CD8-positive, alpha-beta memory T cell (primary cell): ENCODE measurements at places on chromosomes 2 and 18. TPM values are rescaled to one million over a fixed set of nuclear protein-coding genes. Genes with fewer than 3 reads are reported as not detected.

GLI2 gene
- not detected for total RNA-seq

- peak overlapping the region; percentile 74 for H3K27ac ChIP-seq
- peak; percentile 39 for DNase-seq
- peaks cover 76% of the 10 kb centered on the region for H3K4me1 ChIP-seq
- H3K4me3 ChIP-seq, result peak overlapping the region; percentile 9
- no peaks in the 10 kb centered on the region for H3K27me3 ChIP-seq
Observed at GRCh38 chr2:62304429-62305417, 108.8 kb downstream of the B3GNT2 start.

GRCh38 chr2:168566974-168567665, 111.0 kb downstream of the CERS6 start:
- no peaks in the 10 kb centered on the region for H3K27me3 ChIP-seq
- H3K4me3 ChIP-seq, result no peak overlapping the region
- no peak for DNase-seq

DNA sequence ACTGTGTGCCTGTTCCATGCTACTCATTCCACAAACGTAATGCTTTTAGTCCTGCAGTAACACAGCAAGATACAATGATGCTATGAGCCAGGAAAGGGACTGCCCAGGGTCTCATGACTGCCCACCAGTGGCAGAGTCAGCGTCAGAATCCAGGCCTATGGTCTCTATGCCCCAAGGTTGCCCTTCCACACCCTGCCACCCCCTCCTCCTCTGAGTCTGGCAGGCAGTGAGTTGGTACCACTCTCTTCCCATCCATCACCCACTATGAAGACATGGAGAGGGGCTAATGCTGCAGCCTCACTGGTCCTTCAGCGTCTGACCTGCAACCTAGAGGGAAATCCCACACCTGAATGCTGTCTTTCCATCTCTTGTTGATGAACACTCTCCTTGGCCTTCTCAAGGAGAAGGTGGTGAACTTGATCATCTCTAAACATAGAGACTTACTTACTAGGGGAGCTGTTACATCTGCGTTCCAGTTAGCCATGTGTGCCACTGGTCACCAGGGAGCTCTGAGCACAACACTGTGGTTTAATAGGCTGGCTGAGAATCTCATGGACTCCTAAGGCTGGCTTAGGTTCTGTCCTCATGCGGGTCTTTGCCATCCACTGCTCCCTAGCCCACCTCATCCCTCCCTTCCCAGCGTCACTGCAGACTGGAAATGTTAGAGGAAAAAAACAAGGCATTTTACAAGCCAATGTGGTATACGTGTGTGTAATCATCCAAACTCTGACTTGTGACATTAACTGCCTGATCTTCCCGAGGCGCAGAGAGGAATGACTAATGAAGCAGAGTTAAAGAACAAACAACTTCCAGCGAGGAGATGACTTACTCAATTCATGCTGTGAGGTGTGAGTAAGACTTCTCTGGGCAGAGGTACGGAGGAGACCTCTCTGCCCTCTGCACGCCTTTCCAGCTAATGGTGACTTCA, 28.8 kb downstream of the STEAP3 start:
- no peak overlapping the region for H3K27ac ChIP-seq
- no peak overlapping the region for H3K4me3 ChIP-seq
- peaks cover 3% of the 10 kb centered on the region for H3K27me3 ChIP-seq
- no peaks in the 10 kb centered on the region for H3K36me3 ChIP-seq
- no peaks in the 10 kb centered on the region for H3K4me1 ChIP-seq

- H3K36me3 ChIP-seq, result no peaks in the 10 kb centered on the region
- no peaks in the 10 kb centered on the region for H3K4me1 ChIP-seq
- H3K27ac ChIP-seq, result no peak overlapping the region
- no peaks in the 10 kb centered on the region for H3K27me3 ChIP-seq
- no peak overlapping the region for H3K4me3 ChIP-seq
- no peak for DNase-seq
Observed at GRCh38 chr2:121828281-121828731, 72.9 kb downstream of the TSN start.

RGPD3 gene
- 0.04 TPM for total RNA-seq

DNA sequence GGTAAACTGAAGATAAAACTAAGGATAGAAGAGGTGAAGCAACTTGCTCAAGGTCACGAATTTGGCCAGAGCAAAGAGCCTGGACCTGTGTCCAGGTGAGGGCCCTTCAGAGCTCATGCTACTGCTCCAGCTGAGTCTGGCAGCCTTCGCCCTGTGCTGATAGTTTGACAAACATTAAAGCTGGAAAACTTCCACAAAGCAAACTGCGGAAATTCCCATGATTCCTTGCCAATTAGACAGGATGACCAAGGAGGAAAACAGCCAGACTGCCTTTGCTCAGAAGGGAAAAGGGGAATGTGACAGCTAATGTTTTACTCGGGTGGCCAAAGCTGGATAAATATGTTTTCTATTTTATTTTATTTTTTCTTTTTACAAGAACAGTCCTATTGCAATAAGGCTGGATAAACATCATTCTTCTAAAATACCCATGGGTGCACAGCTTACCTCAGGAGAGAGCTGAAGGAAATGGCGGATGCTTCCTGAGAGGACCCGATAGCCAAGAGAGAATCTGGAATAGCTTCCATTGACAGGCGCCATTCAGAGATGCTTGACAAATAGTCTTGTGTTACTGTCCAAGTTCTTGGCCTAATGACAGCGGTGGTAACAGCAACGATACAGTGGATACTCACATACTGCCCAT, 5.3 kb upstream of the CTAGE1 start:
- DNase-seq, result no peak
- H3K27ac ChIP-seq, result no peak overlapping the region
- no peaks in the 10 kb centered on the region for H3K4me1 ChIP-seq
- no peaks in the 10 kb centered on the region for H3K36me3 ChIP-seq
- H3K4me3 ChIP-seq, result no peak overlapping the region
- no peaks in the 10 kb centered on the region for H3K27me3 ChIP-seq
